ENCODE measurements at places on chromosomes 3 and 15.
A peak's percentile ranks its signal among the peaks of the same experiment; 100 is the strongest.

DNA sequence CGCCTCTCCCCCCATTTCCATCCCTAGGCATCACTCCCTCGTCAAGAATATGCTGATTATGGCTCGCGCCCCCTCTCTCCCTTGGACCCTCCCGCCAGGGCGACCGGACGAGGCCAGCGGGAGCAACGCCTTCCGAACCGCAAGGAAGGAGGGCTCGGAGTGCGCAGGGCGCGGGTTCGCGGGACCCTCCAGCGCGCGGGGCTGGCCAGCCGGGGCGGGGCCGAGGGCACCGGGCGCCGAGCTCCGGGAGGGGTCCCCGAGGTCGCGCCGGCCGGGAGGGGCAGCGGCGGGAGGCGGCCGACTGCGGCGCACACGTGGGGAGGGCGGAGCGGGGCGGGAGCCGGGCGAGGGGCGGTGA is 483 bp downstream of the EHD4 start:
- no peak for DNase-seq

GRCh38 chr3:154872696-154873095 is 207.4 kb upstream of the MME start:
- no peak for DNase-seq

DNA sequence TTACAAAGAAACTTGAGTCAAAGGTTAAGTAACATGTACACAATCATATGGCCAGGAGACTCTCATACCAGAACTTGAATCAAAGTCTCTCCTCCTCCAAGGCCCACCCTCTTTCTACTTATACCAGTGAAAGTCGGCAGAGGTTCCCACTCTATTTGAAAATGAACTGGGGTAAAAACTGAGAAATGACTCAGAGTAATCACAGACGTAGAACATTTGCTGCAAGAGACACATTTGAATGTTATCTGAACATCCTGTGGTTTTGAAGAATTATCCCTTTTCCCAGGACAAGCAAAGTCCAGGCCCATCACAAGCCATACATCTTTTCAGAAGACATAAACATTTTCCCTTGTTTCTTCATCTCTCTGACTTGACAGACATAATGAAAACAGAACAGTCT is 55.8 kb downstream of the SHOX2 start:
- DNase-seq = no peak

DNA sequence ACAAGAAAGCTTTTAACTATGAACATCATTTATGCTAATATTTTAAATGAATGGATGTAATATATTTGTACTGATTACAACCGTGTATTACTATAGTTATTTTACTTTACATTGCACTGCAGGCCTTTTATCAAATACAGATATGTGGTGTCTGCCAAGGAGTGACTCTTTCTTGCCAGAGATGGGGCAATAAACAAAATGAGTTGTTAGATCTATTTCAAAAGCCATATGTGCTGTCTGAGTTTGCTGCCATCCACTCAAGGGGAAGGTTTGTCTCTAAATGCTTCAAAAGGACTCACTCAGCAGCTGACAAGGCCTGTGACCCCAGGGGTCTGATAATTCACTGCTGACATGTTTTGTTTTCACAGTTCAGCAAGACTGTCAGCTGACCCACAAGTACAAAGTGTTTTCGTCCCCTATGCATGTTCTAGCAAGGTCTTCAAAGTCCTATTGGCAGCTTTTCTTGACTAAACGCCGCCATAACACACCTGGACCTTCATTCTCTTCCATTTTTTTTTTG is 41.3 kb upstream of the ZBED2 start:
- DNase-seq = no peak

DNA sequence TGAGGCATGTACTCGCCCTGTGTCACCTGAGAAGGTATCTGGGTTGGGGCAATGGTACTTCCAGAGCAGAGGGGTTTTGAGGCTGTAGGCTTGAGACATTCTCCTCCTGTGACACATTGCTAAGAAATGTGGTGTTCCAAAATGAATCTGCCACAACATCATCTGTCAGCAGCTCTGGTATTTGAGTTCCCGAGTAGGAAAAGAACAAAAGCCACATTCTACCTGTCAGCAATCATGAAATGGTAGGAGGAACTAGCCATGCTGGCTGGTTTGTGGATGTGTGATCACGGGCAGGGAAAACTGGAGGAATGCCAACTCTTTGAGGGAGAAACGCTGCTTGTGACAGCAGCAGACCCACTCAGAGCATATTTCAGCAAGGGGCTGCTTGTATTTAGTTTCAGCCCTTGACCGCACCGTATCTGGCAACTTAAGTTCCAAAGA is 579.4 kb upstream of the TBL1XR1 start:
- DNase-seq = no peak

DNA sequence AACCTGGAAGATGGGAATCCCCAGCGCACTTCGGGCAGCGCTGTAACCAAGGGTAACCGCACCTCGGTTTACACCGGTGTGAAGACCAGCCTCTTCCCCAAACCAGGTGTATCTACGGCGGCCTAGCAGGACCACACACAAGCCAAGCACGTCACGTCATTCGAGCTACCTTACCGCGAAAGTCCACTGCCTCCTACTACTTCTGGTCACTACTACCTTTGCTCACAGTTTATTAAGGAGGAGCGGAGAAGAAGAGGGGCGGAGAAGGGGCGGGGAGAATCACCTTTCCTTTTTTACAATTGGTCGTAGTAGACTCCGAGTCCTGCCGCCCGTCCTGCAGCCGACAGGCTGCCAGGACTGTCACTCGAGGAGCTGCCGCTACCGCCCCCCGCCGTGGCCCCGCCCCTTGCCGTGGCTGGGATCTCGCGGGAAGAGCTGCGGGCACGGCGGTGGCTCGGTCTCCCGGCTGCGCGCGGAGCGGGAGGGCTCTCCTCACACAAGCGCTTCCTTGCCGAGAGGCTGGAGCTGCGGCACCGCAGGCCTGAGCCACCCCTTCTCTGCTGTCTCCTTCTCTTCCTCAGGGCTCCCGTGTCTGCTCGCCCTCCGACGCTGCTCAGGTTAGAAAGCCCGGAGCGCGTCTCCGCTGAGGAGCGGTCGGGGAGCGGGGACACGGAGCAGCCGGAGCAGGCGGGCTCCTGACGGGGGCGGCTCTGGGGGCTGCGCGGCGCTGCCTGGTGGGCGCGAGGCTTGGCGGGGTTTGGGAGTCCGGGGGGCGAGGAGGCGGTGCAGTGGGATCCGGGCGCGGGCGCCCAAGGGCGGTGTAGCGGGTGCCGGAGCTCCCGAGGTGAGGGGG is at the start of gene GLCE:
Gene GLCE, plus strand, starts transcription at position 495 of the 853 bp plus-strand sequence. CDS start 95,172 bp downstream, outside the sequence.
- peak; percentile 93 for DNase-seq

DNA sequence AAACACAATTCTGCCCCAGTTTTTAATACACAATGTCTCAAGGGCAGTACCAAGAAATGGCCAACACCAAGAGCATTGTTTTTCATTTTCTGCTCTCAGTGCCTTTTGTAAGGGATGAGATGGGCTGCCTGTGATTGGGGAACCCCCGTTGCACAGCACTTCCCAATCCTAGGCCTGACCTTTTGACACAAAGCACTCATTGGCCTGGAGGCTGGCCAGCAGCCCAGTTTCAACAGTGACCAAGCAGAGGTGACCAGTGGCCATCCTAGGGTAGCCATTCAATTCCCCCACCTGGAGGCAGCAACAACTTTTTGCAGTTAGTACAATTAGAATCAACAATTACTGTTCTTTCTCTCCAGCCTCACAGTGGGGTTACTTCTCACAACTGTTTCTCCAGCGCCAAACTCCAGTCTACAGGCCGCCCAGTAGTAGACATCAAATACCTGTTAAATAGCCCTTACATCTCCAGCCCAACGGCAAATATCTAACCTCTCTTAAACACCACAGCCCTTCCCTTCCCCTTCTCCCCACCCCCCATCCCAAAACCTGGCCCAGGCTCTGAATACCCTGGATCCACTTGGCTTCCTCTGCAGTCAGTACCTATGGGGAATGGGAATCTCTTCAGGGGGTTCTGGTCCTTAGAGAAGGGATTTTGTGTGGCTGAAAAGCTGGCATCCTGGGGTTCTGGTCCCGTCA is 8.9 kb upstream of the LRRC2 start:
- no peak for DNase-seq

DNA sequence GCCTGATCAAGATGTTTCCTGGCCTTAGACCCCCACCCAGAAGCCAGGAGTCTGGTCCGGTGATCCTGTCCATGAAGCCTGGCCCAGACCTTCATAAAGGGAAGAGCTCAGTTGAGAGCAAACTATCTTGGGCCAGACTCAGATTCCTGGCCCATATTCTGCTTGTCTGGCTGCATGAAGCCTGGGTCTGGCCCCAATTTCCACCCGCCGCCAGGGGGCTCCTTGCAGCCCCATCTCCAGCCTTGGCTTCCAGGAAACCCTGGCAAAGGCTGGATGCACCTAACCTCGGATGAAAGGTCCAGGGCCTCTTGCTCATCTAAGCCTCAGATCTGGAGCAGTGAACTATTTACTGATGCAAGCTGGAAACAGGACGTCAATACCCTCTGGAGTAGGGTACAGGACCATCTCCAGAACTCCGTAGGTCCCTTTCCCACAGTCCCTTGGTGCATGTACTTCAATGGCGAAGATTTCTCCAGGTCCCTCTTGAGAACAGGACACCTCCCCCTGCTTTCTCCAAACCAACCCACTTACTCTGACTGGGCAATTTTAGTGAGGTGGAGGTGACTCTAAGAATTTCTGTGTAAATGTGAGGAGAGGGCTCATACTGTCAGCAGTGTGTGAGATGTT is 5.6 kb downstream of the FOXL2 start:
- no peak for DNase-seq

DNA sequence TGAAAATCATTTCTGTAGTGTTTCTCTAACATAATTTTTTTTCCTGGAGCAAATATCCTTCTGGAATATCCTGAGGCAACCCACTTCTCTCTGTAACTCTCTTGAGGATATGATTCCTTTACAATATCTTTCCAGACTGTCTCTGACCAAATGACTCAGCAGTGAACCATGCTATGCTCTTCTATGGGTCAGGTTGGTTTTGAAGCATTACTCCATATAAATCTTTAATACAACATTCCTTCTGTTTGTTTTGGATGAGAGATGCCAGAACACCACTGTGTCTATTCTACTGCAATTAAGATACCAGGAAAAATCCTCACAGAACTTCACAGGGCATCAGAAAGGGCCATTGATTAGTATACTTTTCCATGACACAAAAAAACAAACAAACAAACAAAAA is 626.4 kb upstream of the ZNF385D start:
- DNase-seq = no peak
